ENCODE measurements at places on chromosomes 4 and X.

- DNase-seq: no peak
These were observed 74.1 kb downstream of the WDR19 start for GRCh38 chr4:39256436-39256835.

GRCh38 chrX:71870208-71871098, 40.2 kb upstream of the NHSL2 start:
- DNase-seq: no peak

DNA sequence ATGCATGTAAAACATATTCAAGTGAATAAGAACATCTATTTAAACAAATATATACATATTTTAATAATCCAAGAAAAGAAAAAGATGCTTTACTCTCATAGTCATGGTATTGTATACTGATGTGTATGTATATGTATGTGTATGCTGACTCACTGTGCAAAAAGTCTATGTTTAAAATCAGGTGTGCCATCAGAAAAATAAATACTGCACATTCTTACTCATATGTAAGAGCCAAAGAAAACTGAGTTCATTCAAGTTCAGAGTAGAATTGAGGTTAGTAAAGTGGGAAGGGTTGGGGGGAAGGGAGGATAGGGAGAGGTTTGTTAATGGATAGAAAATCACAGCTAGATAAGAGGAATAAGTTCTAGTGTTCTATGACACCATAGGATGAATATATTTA, 403.9 kb upstream of the SMIM31 start:
- DNase-seq: no peak

DNA sequence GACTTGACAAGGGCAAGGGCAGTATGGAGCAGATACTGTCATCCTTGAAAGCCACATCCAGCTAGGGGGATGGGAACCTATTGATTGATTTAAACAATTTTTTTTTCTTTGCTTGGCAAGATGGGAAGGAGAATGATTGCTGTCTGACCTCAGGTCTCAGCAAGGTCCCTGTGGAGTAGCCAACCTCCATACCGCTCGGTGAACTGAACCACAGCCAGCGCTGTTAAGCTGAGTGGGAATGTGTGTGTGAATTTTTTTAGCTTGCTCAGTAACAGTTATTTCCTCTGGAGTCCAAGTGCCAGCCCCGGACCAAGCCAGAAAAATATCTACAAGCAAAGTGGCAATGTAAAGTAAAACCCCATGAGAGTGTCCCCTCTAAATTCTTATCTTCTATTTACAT, 25.9 kb downstream of the DCX start:
- DNase-seq: no peak
